Body of pancreas (tissue), 4 donors: ENCODE measurements at places on chromosomes 2 and 18.

GRCh38 chr2:43041173-43041591 is 185.2 kb downstream of the ZFP36L2 start:
- H3K36me3 ChIP-seq = no peaks in the 10 kb centered on the region
- no peak overlapping the region for H3K4me3 ChIP-seq
- H3K27me3 ChIP-seq = no peaks in the 10 kb centered on the region
- DNase-seq = no peak

DNA sequence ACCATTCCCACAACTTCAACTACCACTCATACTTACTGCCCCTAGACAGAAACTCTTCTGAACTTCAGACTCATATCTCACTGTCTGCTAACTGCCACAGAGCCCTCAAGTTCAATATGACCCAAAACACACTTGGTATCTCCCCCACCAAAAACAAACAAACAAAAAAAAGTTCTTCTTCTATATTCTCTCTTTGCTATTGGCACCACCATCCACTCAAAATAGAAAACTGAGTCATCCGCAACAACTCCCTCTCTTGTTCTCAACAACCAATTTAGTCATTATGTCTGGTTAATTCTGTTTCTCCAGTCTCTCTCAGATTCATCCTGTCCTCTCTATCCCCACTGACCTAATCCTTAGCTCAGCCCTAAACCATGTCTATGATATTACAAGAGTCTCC is 7.2 kb upstream of the DCTN1 start:
- H3K4me1 ChIP-seq = peaks cover 41% of the 10 kb centered on the region
- DNase-seq = no peak
- no peaks in the 10 kb centered on the region for H3K27me3 ChIP-seq
- no peak overlapping the region for H3K27ac ChIP-seq
- no peak overlapping the region for H3K4me3 ChIP-seq

GRCh38 chr18:11366410-11366809 is 217.0 kb upstream of the PIEZO2 start:
- no peaks in the 10 kb centered on the region for H3K4me1 ChIP-seq
- no peak overlapping the region for H3K4me3 ChIP-seq
- H3K27ac ChIP-seq = no peak overlapping the region
- H3K36me3 ChIP-seq = no peaks in the 10 kb centered on the region
- DNase-seq = no peak

GRCh38 chr2:42008241-42008921 is 39.4 kb upstream of the PKDCC start:
- H3K36me3 ChIP-seq = no peaks in the 10 kb centered on the region
- no peak overlapping the region for H3K4me3 ChIP-seq
- no peak for DNase-seq
- H3K4me1 ChIP-seq = no peaks in the 10 kb centered on the region
- no peak overlapping the region for H3K27ac ChIP-seq
- no peaks in the 10 kb centered on the region for H3K27me3 ChIP-seq

DNA sequence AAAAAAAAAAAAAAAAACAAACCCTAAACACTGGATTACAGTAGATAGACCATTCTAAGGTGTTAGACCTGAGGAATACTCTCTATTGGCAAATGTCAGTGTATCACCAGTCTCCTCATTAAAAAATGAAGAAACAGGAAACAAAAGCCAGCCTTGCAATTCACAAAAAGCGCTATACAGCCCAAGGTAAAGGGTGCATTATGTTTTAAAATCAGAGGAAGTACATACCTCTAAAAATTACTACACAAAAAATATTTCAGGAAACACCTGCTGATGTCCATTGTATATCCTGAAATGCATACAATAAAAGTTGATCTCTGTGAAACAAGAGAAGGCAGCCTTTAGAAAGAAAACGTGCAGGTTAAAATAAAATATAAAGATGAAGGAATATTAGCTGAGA is 54.9 kb upstream of the TSPYL6 start:
- no peaks in the 10 kb centered on the region for H3K36me3 ChIP-seq
- no peak overlapping the region for H3K27ac ChIP-seq
- H3K4me3 ChIP-seq = no peak overlapping the region
- DNase-seq = no peak

DNA sequence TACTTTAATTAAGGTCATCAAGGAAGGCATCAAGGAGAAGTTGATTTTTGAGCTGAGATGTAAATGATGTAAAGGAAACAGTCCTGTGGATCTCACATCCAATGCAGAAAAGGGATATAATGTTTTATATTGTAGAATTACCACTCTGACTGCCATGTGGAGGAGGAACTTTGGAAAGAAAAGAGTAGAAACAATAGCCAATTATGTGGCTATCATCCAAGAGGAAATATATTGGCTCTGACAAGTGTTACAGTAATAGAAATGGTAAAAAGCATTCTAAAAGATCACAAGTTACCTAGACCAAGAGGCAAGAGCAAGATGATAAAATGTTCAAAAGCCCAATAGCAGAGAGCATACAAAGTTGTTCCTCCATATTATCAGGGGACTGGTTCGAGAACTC is 26.8 kb downstream of the BARD1 start:
- no peak overlapping the region for H3K27ac ChIP-seq
- no peaks in the 10 kb centered on the region for H3K27me3 ChIP-seq
- no peaks in the 10 kb centered on the region for H3K4me1 ChIP-seq
- no peak for DNase-seq
- no peak overlapping the region for H3K4me3 ChIP-seq

GRCh38 chr2:225040856-225041206 is 1.4 kb downstream of the DOCK10 start:
- peaks cover 16% of the 10 kb centered on the region for H3K4me1 ChIP-seq
- no peaks in the 10 kb centered on the region for H3K27me3 ChIP-seq
- no peak for DNase-seq
- H3K27ac ChIP-seq = no peak overlapping the region
- no peak overlapping the region for H3K4me3 ChIP-seq
